ENCODE measurements at places on chromosomes 7 and 10.
A peak's percentile ranks its signal among the peaks of the same experiment; 100 is the strongest.

GRCh38 chr7:69844264-69844868, 246.1 kb downstream of the AUTS2 start:
- peak; percentile 71 for DNase-seq

GRCh38 chr7:31857172-31857571, 170.2 kb downstream of the PPP1R17 start:
- no peak for DNase-seq

DNA sequence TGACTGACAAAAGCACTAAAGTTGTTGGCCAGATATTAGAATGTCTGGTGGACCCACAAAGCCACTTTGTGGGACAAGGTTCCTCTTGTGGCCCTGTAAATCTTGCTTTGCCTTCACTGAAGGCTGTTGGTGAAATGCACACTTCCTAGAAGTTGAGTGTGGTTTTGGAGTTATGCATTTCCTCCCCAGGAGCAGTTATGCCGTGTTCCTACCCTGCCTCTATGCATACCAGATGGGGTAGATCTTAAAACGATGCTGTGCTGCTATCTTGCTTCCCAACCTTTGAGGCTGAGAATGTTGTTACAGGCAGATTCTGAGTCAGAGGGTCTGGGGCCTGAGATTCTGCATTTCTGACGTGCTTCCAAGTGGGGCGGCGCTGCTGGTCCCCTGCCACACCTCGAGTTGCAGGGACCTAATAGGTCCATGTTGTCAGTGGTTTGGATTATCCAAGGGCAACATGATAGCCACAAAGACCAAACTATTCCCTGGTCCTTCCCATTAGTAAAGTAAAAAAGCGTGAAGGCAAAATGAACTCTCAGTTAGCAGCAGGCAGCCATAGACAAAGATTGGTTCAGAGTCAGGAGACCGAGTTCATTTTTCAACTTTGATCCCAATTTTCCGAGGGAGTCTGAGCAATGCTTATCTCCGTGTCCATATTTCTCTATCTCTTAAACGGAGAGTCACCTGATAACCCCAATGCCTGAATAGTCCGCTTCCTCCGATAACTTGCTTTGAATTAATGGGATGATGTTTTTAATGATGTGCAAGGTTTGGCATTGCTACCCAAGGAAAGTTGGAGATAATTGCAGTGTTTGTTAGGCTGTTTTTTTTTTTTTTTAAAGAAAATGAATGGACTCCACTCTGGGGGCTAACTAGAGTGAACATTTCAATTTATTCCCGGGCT, 55.8 kb downstream of the CDHR3 start:
- DNase-seq: no peak

DNA sequence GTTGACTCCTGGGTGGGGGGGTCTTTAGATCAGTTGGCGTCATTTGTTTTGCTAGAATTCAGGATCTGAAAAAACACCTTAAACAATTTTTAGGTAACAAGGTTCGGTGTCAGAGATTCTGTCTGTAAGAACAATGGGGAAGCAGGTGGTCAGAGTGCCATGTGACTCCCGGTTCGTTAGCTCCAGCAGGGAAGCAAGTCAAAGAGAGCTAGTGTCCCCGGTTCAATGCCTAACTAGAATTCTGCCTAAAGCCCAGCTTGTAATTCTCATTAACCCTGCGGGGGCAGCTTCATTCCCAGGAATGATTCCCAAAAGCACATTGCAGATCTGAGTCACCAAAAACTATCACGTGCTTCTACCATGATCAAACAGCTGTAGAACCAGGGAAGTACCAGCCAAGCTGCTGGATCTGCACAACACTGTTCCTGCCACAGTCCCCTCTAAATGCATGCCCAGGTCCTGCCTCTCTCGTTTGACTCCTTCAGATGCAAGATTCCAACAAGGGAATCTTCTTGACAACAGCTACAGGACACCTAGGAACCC, 664.3 kb upstream of the CELF2 start:
- no peak for DNase-seq

- DNase-seq: no peak
Observed at GRCh38 chr10:78359640-78360091, 326.0 kb downstream of the RPS24 start.

DNA sequence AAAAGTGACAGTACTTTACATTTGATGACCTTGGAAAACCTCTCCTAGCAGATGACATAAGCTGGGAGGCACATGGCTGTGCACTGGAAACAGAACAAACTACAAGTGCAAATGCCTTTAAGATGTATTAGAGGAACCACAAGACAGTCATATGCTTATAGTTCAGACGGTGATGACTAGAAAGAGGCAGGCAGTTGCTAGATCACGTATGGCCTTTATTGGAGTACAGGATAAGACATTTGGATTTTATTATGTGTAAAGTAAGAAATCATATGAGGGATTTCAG, 290.0 kb downstream of the SORCS1 start:
- no peak for DNase-seq

GRCh38 chr10:93090619-93091018, 16.9 kb downstream of the CYP26A1 start:
- no peak for DNase-seq

DNA sequence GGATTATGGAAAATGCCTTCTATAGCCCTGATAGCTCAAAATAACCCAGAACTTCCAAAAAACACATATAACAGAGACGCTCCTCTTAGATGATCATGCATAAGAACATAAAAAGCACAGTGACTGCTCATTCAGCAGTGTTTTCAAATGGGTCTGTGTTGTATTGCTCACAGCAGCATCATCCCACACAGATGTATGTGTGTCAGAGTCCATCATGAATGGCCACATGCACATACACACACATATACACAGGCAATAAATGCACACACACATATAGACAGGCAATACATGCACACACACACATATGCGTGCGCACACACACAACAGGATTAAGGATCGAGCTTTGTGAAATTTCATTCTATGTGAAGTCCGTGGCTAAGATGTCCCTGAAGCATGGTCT, 26.1 kb downstream of the TMEM273 start:
- DNase-seq: no peak

GRCh38 chr10:7744307-7744706, 41.2 kb downstream of the ITIH2 start:
- no peak for DNase-seq

DNA sequence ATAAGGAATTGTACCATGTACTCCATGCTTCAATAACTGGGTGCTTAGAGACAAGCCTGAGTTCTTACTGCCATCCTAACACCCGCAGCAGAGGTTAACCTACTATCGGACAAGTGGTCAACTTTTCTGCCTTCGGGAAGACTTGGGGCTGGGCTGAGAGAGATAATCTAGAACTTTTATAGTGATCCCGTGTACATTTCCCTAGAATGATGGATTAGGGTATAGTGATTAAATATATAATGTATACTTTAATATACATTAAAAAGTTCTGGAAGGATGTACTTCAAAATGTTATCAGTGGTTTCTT, 12.2 kb upstream of the HNRNPF start:
- no peak for DNase-seq

DNA sequence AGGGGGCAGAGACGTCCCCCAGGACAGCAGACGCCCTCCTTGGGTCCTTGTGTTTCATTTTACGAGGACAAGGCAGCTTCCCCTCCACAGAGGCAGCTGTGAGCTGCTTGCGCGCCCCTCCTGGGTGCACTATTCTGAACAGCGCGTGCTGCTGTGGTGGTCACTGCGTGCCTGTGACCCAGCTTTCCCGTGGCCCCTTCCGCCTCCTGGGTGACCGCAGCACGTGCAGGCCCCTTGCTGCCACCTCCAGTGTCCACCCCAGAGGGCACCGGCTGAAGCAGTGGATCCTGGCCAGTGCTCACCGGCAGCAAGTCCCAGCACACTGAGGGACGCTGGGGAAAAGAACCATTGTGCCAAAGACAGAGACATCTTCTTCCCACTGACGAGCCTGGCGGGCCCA, 81.4 kb downstream of the TCERG1L start:
- no peak for DNase-seq

GRCh38 chr10:10044922-10045764, 972.5 kb upstream of the CELF2 start:
- peak; percentile 43 for DNase-seq

GRCh38 chr7:80097756-80098155, 36.9 kb upstream of the GNAI1 start:
- DNase-seq: no peak

DNA sequence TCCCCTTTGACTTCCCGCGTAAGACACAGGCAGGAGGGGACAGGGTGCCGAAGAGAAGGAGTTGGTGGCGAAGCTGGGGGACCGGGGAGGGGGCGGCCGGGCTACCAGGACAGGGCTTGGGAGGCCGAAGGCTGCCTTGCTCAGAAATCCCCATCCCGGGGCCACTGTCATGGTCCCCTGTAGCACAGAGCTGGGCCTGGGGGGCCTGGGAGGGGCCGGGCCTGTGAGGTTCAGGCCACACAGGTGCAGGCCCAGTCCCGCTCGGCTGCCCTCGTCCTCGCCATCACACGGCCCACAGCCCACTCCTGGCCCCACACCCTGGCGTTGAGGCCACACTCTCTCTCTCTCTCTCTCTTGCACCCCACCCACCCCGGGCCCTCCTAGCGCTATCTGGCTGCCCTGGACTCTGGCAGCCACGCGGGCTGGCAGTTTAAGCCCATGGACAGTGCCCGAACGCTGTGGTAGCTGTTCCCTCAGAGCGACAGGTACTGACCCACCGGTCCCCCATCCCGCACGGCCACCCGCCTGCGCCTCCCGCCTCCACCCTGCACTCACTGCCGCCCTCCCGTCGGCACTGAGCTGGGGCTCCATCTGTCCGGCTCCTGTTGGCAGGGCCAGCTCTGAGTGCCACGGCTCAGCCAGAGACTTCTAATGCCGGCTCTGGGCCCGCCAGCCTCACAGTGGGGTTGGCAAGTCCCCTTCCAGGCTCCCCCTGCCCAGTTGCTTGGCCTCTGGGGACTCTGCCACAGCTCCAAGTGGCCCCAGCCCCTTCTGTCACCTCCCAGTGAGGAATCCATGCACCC, 28.0 kb downstream of the TTYH3 start:
- DNase-seq: no peak

DNA sequence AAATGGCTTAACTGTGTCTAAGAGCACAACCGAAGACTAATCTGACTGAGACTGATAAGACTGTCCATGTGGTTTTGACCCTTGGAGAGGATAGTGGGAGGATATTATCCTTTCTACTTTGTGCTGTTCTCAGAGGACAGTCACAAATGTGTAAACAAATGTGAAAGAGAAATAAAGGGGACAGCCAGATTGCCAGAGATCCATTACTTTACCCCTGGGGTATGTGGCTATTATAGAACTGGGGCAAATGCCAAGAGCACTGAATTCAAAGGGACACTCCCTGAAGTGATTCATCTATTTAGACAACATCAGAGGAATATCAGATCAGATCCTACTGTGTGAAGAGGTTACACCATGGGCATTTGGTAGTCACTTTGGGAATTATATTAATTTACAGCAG, 154.7 kb downstream of the RNLS start:
- DNase-seq: no peak

DNA sequence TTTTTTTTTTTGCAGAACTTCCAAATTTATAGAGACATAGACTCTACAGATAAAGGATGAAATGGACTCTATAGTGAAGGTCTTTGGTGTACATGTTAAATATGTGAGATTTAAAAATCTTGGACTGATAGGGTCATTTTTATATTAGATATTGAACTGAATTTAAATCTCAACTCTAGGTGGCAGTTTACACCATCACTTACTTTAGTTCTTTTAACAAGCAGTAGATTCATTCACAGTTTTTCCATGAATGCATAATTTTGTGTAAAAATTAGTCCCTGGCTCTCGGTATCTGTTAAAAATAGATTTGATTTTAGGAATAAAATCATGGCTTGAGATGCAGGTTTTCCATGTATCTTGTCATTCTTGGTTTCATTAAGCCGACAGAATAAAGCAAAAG, 31.1 kb upstream of the SNX13 start:
- DNase-seq: no peak

GRCh38 chr7:29360633-29361625, 166.4 kb downstream of the CHN2 start:
- DNase-seq: no peak

- DNase-seq: no peak
Observed at GRCh38 chr7:13984831-13985685, 4.4 kb downstream of the ETV1 start.

- DNase-seq: no peak
Observed at GRCh38 chr10:88858491-88858890, 6.8 kb upstream of the ANKRD22 start.

DNA sequence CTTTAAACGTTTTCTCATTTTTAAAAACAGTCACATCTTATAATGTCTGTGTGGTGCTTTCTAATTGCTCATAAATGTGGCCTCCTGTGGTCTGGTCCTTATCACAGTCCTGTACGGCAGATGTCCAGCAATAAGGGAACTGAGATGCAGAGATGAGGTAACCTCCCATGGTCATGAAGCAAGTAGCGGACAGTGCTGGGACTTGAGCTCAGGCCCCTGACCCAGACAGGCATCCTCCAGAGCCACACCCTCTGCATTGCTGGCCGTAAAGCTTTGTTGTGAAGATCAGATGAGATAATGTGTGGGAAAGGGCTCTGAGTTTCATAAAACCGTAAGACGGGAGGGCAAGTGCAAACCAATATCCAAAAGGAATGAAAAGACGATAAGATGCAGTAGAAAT, 48.2 kb downstream of the DYNC2I1 start:
- no peak for DNase-seq

Measured in GM12865 (cell line).